ENCODE measurements at places on chromosomes 3 and 15. TPM values are rescaled to one million over a fixed set of nuclear protein-coding genes. Genes with fewer than 3 reads are reported as not detected.

GRCh38 chr3:42524751-42525150 lies 22.3 kb downstream of the VIPR1 start:
- no peak for DNase-seq

Gene NEIL1
- 44.9 TPM for total RNA-seq

Gene HERC2
- total RNA-seq, result 83.2 TPM

- DNase-seq, result no peak
These were observed 143.8 kb upstream of the IL12A start for GRCh38 chr3:159844801-159845261.
